ENCODE measurements at places on chromosomes 11 and 22. TPM values are rescaled to one million over a fixed set of nuclear protein-coding genes. Genes with fewer than 3 reads are reported as not detected.
A peak's percentile ranks its signal among the peaks of the same experiment; 100 is the strongest.

DNA sequence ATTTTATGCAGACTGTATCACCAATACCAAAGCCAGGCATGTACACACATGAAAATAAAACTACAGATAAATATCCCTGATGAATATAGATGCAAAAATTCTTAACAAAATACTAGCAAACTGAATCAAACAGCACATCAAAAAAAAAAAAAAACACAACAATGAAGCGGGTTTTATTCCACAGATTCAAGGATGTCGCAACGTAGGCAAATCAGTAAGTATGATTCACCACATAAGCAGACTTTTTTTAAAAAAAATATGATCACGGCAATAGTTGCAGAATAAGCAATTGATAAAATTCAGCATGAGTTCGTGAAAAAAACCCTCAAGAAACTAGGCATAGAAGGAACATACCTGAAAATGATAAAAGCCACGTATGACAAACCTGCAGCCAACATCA lies 21.3 kb downstream of the OR51F1 start:
- H3K4me3 ChIP-seq = no peak overlapping the region
- no peaks in the 10 kb centered on the region for H3K4me1 ChIP-seq
- DNase-seq = no peak

DNA sequence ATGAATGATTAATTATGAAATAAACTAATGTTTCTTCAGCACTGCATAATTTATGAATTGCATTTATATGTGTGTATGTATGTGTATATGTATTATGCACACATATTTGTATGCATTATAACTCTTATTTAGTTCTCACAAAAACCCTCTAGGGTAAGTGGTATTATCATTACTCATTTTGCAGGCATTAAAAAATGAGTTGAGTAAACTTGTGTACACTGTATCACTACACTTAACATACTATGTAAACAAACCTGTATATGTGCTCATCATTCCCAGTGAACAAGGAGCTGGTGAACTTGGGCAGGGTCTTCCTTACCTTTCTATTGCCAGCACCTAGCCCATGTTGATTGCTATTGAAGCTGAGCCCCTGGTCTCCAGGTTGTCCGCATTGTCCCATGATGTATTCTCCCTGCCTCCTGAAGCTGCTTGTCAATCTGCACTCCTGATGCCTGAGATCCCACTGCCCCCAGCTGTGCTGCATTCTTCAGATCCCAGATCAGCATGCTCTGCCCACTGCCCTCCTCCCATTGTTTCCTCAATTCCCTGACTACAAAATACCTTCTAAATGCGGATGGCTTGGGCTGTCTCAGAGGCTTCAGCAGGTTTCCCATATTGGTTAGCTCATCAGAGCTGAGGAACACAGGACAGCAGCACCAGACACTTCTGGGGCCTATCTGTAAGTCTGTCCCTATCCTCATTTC lies 267.9 kb upstream of the SESN3 start:
- DNase-seq = no peak
- H3K36me3 ChIP-seq = no peaks in the 10 kb centered on the region
- no peaks in the 10 kb centered on the region for H3K4me1 ChIP-seq

- H3K4me1 ChIP-seq = no peaks in the 10 kb centered on the region
- no peaks in the 10 kb centered on the region for H3K36me3 ChIP-seq
- peaks cover 3% of the 10 kb centered on the region for H3K27me3 ChIP-seq
- DNase-seq = no peak
- H3K4me3 ChIP-seq = no peak overlapping the region
These were observed 1276.1 kb downstream of the LRRC4C start for GRCh38 chr11:40183073-40184064.

- no peak overlapping the region for H3K27ac ChIP-seq
- no peak for DNase-seq
- H3K4me1 ChIP-seq = no peaks in the 10 kb centered on the region
- H3K27me3 ChIP-seq = no peaks in the 10 kb centered on the region
These were observed 46.8 kb downstream of the MACROD1 start for GRCh38 chr11:64118876-64119665.

GRCh38 chr11:15818132-15818842 lies 538.1 kb downstream of the SOX6 start:
- no peaks in the 10 kb centered on the region for H3K27me3 ChIP-seq
- H3K27ac ChIP-seq = no peak overlapping the region
- DNase-seq = no peak
- H3K4me3 ChIP-seq = no peak overlapping the region
- H3K4me1 ChIP-seq = no peaks in the 10 kb centered on the region

- no peaks in the 10 kb centered on the region for H3K36me3 ChIP-seq
- H3K4me3 ChIP-seq = no peak overlapping the region
- no peak overlapping the region for H3K27ac ChIP-seq
- no peaks in the 10 kb centered on the region for H3K4me1 ChIP-seq
- no peaks in the 10 kb centered on the region for H3K27me3 ChIP-seq
These were observed 99.2 kb downstream of the BBOX1 start for GRCh38 chr11:27139742-27140367.

GRCh38 chr11:27458182-27458581 lies 14.4 kb downstream of the LGR4 start:
- H3K27ac ChIP-seq = no peak overlapping the region
- no peak overlapping the region for H3K4me3 ChIP-seq
- H3K4me1 ChIP-seq = no peaks in the 10 kb centered on the region
- DNase-seq = no peak
- no peaks in the 10 kb centered on the region for H3K36me3 ChIP-seq

- DNase-seq = no peak
- H3K4me1 ChIP-seq = peaks cover 6% of the 10 kb centered on the region
- no peaks in the 10 kb centered on the region for H3K36me3 ChIP-seq
- H3K4me3 ChIP-seq = no peak overlapping the region
- no peak overlapping the region for H3K27ac ChIP-seq
These were observed 7.0 kb downstream of the MAPK8IP2 start for GRCh38 chr22:50607659-50608020.

DNA sequence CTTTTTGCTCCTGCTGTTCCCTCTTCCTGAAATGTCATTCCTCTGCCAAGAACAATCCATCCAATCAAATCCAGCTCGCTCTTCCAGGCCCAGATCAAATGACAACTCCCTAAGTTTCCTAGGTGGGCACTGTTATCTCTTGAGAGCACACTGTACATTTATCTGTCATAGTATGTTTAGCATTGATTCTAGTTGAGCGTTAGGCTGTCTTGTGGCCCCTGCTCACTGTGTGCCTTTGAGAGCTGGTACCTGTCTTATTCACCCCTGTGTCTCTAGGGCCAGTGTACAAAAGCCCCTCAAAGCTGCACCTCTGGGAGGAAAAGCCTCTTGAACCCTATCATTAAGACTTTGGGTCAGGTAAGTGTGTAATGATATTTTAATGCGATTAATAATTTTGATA lies 7.1 kb upstream of the LMO2 start:
- H3K27ac ChIP-seq = no peak overlapping the region
- H3K27me3 ChIP-seq = peaks cover 23% of the 10 kb centered on the region
- DNase-seq = no peak
- H3K4me3 ChIP-seq = no peak overlapping the region

DNA sequence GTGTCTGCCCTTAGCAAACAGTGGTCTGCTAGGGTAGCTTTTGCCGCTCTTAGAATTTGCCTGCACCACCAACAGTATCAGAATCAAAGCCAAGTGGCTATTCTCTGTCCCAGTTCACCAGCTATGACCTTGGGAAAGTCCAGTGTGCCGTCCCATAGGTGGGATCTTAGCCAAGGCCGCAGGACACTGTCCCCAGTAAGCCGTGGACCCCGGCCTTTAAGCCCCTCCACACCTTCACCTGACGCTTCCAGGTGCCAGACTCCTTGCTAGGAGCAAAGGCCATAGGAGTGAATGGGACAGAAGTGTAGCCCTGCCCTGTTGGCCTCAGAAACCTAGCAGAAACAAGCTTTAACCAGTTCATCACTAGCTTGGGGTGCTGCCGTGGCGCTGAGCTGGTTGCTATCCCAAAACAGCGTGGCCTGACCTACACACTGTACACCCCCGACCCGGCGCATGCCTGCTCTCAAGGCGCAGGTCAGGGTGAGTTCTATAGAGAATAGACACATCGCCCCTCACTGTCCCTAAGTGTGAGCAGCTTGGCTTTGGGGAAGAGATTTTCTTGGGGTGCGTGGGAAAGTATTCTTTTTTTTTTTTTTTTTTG lies 4.5 kb downstream of the FADD start:
- H3K27ac ChIP-seq = no peak overlapping the region
- no peak overlapping the region for H3K4me3 ChIP-seq
- peaks cover 13% of the 10 kb centered on the region for H3K36me3 ChIP-seq
- peaks cover 12% of the 10 kb centered on the region for H3K27me3 ChIP-seq
- DNase-seq = no peak

GRCh38 chr11:119891055-119891768 lies 162.2 kb upstream of the NECTIN1 start:
- H3K4me3 ChIP-seq = no peak overlapping the region
- H3K27me3 ChIP-seq = peaks cover 2% of the 10 kb centered on the region
- H3K4me1 ChIP-seq = peaks cover 12% of the 10 kb centered on the region

DNA sequence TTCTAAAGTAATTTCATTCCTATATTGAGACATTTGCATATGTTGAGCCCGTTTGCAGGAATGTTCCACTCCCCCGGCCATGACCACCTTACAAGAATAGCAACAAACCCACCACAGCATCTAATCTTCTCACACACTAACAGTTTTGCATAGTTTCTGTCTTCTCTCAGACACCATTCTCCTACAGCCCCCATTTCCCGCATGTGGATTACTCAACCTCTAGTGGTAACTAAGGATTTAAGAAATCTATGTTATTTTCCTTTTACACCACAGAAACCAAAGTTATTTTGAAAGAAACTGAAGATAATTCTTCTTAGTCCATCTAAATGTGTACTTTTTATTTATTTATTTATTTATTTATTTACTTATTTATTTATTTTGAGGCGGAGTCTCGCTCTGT lies 2.3 kb downstream of the MS4A4E start:
- no peaks in the 10 kb centered on the region for H3K36me3 ChIP-seq
- no peak overlapping the region for H3K4me3 ChIP-seq
- no peak overlapping the region for H3K27ac ChIP-seq
- DNase-seq = no peak
- H3K4me1 ChIP-seq = no peaks in the 10 kb centered on the region
- peaks cover 2% of the 10 kb centered on the region for H3K27me3 ChIP-seq

GRCh38 chr11:115911613-115912346 lies 407.6 kb upstream of the CADM1 start:
- no peak overlapping the region for H3K27ac ChIP-seq
- H3K4me3 ChIP-seq = no peak overlapping the region
- no peak for DNase-seq
- peaks cover 8% of the 10 kb centered on the region for H3K27me3 ChIP-seq
- no peaks in the 10 kb centered on the region for H3K36me3 ChIP-seq

- H3K27me3 ChIP-seq = peaks cover 6% of the 10 kb centered on the region
- no peak for DNase-seq
- H3K27ac ChIP-seq = no peak overlapping the region
- no peak overlapping the region for H3K4me3 ChIP-seq
- no peaks in the 10 kb centered on the region for H3K36me3 ChIP-seq
These were observed 18.3 kb downstream of the MS4A6A start for GRCh38 chr11:60164550-60165075.

DNA sequence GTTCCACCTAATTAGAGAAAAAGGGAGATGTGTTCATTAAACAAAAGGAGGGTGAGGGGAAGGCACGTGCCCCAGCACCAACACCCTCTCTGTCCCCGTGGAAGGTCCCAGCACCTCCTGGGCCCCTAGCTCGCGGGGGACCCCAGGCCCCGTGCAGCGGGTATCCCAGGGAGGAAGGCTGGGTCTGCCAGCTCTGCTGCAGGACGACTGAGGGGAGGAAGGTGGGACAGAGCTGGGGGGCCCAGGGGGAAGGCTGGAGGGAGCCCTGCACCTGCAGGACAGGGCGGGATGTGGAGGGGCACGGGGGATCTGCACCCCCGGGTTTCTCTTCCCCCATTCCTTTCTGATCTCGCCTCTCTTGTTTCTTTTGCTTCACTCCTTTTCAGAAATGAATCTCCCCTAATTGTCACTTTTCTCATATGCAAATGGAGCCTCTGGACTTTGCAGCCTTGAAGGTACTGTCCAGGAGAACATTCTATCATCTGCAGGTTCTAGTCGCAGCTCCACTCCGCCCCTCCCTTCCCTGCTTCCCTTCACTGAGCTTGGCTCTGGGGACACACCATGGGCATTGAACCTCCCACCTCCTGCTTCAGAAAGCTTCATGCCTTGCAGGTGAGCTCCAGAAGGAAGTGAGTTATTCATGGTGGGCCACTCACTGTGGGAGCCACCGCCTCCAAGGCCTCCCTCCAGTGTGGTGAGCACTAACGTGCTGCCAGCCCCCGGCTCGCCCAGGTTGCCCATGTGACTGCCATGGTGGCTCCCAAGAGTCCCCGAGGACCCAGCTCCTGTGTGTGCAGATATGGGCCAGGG lies 111.0 kb downstream of the ST3GAL4 start:
- DNase-seq = no peak
- H3K27ac ChIP-seq = peak overlapping the region; percentile 84
- H3K4me1 ChIP-seq = peaks cover 21% of the 10 kb centered on the region
- peaks cover 6% of the 10 kb centered on the region for H3K27me3 ChIP-seq
- peak overlapping the region; percentile 67 for H3K4me3 ChIP-seq

DNA sequence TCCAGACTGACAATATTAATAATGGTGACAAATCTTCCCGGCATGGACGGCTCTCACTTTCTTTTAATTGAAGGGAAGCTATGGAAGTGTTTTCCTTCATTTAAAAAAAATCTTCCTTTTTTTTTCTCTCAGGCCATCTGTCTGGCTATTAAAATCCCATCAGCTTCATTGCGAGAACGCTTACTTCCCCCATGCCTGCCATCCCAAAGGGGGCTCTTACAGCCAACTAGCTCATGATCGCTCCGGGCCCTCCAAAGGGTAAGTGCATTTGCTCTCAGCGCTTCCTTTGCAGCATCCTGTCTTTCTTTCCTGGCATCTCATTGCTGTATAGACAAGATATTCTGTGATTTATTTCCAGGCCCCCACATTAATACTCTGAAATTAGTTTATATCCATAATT lies 20.7 kb downstream of the CACNG2 start:
- H3K36me3 ChIP-seq = no peaks in the 10 kb centered on the region
- no peak for DNase-seq
- peaks cover 25% of the 10 kb centered on the region for H3K4me1 ChIP-seq
- no peaks in the 10 kb centered on the region for H3K27me3 ChIP-seq
- no peak overlapping the region for H3K4me3 ChIP-seq

- H3K4me3 ChIP-seq = no peak overlapping the region
- H3K27ac ChIP-seq = no peak overlapping the region
- H3K27me3 ChIP-seq = no peaks in the 10 kb centered on the region
- H3K4me1 ChIP-seq = peaks cover 33% of the 10 kb centered on the region
These were observed 87.1 kb downstream of the FAM76B start for GRCh38 chr11:95702526-95702925.

GRCh38 chr22:30810105-30810504 lies 115.4 kb downstream of the OSBP2 start:
- no peaks in the 10 kb centered on the region for H3K27me3 ChIP-seq
- H3K4me1 ChIP-seq = no peaks in the 10 kb centered on the region
- H3K27ac ChIP-seq = no peak overlapping the region
- H3K4me3 ChIP-seq = no peak overlapping the region
- no peaks in the 10 kb centered on the region for H3K36me3 ChIP-seq
- no peak for DNase-seq

GRCh38 chr11:16801288-16801980 lies 63.0 kb downstream of the C11orf58 start:
- no peak overlapping the region for H3K27ac ChIP-seq
- DNase-seq = no peak
- no peaks in the 10 kb centered on the region for H3K36me3 ChIP-seq
- H3K4me3 ChIP-seq = no peak overlapping the region

The GLB1L2 gene
- 1.7 TPM for polyA plus RNA-seq

The C11orf97 gene
- polyA plus RNA-seq = not detected

The C11orf65 gene
- polyA plus RNA-seq = 1.7 TPM

The BCR gene
- 5.6 TPM for polyA plus RNA-seq

The CAVIN3 gene
- polyA plus RNA-seq = not detected

The A4GALT gene
- polyA plus RNA-seq = 0.38 TPM

The CDC45 gene
- polyA plus RNA-seq = not detected

The OR5B12 gene
- polyA plus RNA-seq = not detected

The CCDC15 gene
- 2.7 TPM for polyA plus RNA-seq

The POU2F3 gene
- polyA plus RNA-seq = not detected

The LARGE2 gene
- not detected for polyA plus RNA-seq

The LMNTD2 gene
- polyA plus RNA-seq = 0.54 TPM

Data from immature natural killer cell (primary cell).